ENCODE measurements at places on chromosomes 7 and 10. TPM values are rescaled to one million over a fixed set of nuclear protein-coding genes. Genes with fewer than 3 reads are reported as not detected.
A peak's percentile ranks its signal among the peaks of the same experiment; 100 is the strongest.

The ADO gene
- 48.3 TPM for total RNA-seq

The CNPY1 gene
- total RNA-seq = 0.31 TPM

- no peaks in the 10 kb centered on the region for H3K36me3 ChIP-seq
- DNase-seq = no peak
- H3K4me3 ChIP-seq = no peak overlapping the region
- H3K4me1 ChIP-seq = peaks cover 49% of the 10 kb centered on the region
- H3K27ac ChIP-seq = peak overlapping the region; percentile 76
Observed at GRCh38 chr7:101882005-101882421, 64.6 kb downstream of the CUX1 start.

DNA sequence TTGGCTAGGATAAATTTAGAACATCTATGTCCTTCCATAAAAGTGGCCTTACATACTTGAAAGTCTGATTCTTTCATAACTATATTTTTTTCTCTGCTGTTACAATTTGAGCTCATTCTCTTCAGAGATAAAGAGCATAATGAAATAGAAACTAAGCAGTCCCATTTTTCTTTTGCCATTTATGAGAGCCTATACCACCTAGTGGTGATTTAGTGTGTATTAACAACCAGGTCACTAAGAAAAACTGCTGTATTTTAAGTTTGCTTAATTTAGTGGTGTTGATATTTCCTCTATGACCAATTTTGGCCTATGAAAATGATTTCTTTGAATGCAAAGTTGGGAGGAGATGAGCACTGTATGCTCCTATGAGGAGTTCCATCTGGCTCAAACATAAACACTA is 88.7 kb upstream of the ZWINT start:
- H3K36me3 ChIP-seq = no peaks in the 10 kb centered on the region
- no peak overlapping the region for H3K4me3 ChIP-seq
- DNase-seq = peak; percentile 8
- no peaks in the 10 kb centered on the region for H3K4me1 ChIP-seq

DNA sequence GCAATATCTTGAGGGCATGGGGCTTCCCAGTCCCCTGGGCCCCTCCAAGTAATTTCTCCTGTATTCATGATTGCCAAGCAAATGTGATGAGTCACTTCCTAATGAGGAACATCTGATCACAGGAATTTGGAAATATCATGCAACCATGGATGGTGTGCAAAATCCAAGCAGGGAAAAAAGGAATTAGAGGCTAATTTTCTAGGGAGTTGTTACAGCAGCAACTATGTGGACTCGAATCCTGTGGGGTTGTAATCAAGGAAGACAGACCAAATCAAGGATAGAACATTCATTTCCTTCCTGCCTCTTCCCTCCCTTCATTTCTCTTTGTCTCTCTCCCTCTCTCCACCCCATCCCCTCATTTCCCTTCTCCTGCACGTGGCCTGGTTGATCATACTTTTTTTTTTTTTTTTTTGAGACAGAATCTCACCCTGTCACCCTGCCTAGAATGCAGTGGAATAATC is 23.9 kb upstream of the AGFG2 start:
- no peaks in the 10 kb centered on the region for H3K27me3 ChIP-seq
- H3K27ac ChIP-seq = no peak overlapping the region
- no peak for DNase-seq
- H3K36me3 ChIP-seq = no peaks in the 10 kb centered on the region
- no peak overlapping the region for H3K4me3 ChIP-seq

DNA sequence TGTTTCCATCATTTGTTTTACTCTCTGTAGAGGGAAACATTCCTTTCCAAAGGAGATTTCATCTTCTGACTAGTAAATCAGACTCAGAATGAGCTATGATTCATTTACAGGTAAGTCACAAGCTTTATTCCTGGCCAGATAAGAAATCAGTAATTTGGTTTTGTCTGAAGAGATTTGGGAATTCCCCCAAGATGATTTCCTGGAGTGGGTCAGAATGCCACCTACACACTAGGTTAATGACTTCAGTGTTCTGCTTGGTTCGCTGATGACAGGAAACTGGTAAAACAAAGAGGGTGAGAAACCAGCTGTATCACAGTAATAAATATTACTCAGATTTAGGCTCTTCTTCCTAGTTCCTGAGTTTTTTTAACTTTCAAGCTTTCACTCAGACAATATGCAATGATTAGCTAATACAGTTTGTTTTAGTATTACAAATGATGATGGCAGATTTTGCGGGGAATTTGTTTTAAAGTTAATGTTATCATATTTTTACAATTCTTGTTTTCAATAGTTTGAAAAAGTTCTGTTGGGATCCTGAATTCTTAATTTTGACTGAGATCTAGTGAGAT is 8.3 kb upstream of the ASZ1 start:
- no peaks in the 10 kb centered on the region for H3K36me3 ChIP-seq
- H3K4me1 ChIP-seq = no peaks in the 10 kb centered on the region
- no peak overlapping the region for H3K4me3 ChIP-seq

DNA sequence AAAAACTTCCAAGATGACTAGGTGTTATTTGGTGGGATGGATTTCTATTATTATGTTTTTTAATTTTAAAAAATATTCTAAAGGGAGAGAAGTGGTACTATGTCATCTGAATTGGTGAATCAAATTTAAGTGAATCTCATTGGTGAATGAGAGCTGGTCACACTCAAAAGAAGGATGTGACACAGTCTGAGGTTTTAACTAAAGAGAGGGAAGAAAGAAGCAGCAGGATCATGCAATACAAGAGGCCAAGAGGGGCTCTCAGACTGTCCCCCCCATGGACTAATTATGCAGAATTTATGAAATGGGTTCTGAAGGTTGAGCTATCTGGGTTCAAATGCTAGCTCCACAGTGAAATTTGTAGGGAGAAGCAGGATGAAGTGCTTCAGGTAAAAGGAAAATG is 16.2 kb downstream of the MACC1 start:
- H3K27me3 ChIP-seq = no peaks in the 10 kb centered on the region
- H3K36me3 ChIP-seq = no peaks in the 10 kb centered on the region
- no peak overlapping the region for H3K27ac ChIP-seq
- no peak for DNase-seq
- H3K4me1 ChIP-seq = peaks cover 13% of the 10 kb centered on the region

Data from GM23338 (cell line).